Suppressor macrophage (primary cell): ENCODE measurements at places on chromosomes 7 and 10.

GRCh38 chr7:15719311-15719710 is 32.8 kb upstream of the MEOX2 start:
- DNase-seq: no peak

DNA sequence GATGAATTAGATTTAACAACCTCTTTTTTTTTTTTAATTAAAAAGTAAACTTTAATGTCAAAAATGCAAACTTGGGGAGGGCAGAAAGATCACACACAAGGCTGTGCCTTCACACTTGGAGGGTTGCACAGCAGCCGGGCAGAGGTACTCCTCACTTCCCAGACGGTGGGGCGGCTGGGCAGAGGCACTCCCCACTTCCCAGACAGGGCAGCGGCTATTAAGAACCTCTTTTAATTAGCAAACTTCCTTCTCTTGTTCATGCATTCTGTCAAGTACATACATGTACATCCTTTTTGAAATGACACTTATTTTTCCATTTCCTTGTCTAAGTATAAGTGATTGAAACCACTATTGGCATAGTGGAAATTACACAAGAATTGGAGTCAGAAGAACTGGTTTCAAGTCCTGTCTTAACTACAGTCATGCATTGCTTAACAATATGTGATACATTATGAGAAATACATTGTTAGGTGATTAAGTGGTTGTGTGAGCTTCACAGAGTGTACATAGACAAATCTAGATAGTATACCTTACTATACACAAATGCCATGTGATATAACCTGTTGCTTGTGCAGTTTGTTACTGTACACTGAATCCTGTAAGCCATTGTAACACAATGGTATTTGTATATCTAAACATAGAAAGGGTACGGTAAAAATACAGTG is 26.5 kb downstream of the BTRC start:
- DNase-seq: no peak

- no peak for DNase-seq
Measured at GRCh38 chr7:127566242-127566641, 19.2 kb downstream of the GCC1 start.

DNA sequence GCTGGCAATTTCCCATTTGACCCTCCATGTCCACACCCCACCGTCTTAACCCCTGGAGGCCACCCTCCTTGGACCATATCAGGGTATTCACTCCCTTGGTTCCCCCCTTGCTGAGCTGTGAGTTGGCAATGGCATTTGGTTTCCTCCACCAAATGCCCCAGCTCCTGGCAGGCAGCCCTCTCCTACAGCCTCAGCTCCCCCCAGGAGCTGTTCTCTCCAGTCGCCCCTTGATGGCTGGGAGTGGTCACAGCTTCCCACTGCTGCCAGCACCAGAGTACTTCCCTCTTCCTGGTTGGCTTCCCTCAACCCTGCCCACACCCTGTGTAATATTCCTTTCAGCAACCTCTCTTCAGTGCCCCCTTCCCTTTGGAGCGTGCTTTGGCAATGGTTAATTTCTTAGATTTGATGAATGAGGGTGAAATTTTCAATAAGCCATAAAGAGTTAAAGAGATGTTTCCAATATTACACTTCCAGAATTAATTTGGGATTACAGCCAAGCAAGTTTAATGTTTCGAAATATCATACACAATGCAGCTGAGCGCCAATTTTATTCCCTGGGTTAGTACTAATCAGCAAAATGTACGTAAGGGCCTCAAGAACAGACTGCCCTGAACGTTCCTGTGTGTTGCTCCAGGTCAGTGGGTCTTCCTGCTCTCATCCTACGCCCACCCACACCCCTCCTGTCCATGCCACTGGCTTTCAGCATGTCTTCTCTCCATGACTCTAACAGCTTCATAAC is 207.1 kb upstream of the NFE2L3 start:
- DNase-seq: no peak

GRCh38 chr10:88074971-88075370 is 211.5 kb downstream of the PTEN start:
- DNase-seq: no peak
